EH (cell line): ENCODE measurements at places on chromosomes 16 and 17.

DNA sequence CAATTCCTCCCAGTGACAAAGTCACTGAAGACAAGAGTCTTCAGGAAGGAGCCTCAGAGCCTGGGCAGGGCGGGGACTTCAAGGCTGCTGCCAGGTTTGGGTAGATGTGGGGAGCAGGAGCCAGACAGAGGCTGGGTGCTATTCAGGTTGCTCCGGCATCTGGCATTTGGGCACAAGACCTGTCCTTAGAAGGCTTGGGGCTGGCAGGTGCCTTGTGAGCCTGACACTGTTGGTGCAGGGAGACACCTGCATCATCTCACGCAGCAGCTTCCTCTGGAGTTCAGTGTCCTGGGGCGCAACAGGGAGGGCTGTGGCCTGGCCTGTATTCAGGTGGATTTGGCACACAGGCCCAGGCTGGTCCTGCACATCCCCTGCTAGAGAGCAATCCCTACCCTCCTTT is 65.0 kb downstream of the MPRIP start:
- no peak for DNase-seq

GRCh38 chr16:17101646-17102045 is 369.1 kb downstream of the XYLT1 start:
- peak; percentile 22 for DNase-seq

DNA sequence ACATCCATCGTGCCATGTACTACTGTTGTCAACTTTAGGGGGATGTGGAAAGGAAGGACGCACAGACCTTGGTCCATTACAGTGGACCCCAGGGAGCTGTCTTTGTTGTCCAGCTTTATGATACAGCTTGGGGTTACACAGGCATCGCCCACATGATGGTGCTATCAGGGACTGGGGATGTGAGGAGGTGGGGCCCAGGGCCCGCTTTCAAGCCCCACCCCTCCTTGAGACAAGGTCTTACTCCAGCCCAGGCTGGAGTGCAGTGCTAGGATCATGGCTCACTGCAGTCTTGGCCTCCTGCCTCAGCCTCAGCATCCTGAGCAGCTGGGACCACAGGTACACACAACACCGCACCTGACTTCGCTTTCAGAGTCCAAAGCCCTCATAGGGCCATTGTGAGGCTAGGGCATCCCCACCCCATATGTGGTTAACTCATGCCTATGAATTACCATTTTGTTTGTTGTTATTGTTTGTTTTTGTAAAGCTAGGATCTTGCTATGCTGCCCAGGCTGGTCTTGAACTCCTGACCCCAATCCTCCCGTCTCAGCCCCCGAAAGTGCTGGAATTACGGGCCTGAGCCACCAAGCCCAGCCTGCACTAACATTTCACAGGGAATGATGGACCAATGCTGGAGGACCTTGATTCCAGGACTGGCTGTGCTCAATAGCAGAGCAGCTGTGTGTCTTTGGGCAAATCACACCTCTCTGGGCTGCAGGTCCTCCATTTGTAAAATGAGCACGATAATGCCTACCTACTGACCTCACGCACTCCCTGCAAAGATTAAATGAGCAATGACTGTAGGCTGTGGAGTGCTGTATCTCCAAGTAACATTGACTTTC is 17.2 kb downstream of the ST3GAL2 start:
- no peak for DNase-seq

DNA sequence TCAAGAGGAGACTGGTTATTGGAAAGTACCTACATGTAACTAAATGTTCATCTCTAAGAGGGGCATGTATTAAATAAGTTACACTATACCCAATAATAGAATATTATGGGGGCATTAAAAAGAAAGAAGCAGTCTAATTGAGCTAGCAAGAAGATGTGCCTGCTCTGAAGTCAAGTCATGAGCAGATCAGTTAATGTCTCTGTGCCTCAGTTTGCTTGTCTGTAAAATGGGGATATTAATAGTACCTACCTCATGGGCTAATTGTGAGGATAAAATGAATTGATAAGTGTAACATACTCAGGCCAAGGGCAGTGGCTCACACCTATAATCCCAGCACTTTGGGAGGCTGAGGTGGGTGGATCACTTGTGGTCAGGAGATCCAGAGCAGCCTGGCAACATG is 3.0 kb downstream of the CNGB1 start:
- no peak for DNase-seq

- no peak for DNase-seq
Measured at GRCh38 chr16:82386761-82387160, 216.7 kb upstream of the MPHOSPH6 start.

DNA sequence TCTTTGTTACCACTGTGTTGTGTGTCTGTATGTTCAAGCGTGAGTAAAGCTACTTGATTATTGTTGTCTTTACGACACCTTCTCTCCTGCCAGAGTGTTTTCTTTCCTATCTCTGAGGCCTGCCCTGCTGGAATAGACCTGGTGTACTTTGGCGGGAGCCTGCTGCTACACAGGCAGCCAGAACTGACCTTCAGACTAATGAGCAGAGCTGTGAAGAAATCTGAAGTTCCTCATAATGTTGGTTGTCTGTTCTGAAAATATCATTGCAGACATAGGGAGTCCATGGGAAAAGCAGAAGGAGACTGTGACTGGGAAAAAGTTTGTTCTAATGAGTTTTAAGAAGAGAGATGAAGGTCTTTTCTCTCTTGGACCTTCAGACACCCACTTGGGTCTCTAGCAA is 9.8 kb downstream of the RHOT1 start:
- no peak for DNase-seq

- DNase-seq, result no peak
Measured at GRCh38 chr16:27764427-27764826, 214.5 kb downstream of the KATNIP start.

DNA sequence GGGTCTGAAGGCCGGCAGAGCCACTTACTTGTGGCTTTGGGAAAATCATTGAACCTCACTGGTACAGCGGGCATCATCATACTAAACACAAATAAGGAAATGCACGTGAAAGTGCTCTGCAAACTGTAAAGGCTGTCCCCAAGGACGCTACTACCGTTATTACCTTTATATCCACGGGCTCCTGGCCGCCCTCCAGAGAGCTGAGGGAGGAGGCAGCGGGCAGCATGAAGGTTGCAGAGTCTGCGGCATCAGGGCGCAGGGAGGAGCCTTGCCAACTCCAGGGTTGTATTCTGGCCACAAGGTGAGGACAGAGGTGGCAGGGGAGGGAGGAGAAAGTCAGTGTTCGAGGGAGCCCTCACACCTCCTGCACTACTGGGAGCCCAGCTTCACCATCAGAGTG is 68.3 kb upstream of the GCSH start:
- DNase-seq, result no peak

GRCh38 chr16:3497771-3498170 is 2.5 kb upstream of the C16orf90 start:
- no peak for DNase-seq

DNA sequence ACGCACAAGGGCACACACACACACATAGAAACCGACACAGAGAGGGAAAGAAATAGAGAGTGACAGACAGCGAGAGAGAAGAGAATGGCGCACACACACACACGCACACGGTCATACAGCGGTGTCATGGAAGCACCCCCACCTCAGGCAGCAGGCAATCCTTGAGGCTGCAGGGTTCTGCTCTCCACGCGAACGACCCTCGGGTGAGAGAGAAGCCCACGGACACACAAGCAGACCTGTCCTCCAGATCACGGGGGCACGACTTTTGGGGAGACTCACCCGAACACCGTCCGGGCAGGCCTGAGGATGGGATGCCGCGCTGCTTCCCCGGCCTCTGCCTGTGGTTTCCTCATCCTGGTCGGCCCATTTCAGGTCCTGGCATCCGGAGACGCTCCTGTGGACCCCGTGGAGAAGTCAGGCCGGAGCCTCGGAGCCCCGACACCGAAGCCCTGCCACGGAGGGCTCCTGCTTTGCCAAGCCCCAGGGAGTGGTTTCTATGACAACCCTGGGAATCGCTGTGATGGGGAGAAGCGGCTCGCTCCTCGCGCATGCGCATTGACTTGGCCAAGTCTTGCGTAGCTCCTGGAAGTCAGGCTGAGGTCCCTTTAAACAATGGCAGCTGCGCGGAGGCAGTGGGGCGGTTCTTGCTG is 118.2 kb upstream of the KCNJ18 start:
- DNase-seq, result peak; percentile 89

DNA sequence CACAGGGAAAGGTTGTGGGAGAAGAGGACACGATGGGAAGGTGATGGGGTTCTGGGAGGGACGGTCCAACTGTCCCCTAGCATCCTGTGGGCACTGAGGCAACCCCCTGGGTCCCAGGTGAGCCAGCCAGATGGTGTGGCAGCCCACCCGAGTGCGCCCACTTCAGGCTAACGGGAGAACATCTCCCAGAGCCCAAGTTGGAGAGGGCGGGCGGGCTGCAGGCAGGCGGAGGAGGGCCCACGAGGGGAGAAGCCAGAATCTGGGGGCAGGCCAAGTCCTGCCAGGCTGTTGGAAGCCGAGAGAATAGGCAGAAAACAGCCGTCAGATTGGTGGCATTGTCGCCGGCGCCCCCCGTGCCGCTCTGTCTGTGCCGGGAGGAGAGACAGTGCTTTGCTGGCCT is 13.8 kb upstream of the ABCC3 start:
- no peak for DNase-seq

- no peak for DNase-seq
Measured at GRCh38 chr17:54979657-54980056, 11.1 kb downstream of the STXBP4 start.

- DNase-seq, result no peak
Measured at GRCh38 chr16:56931271-56931891, 561 bp upstream of the HERPUD1 start.

- no peak for DNase-seq
Measured at GRCh38 chr17:17060001-17060922, 18.0 kb downstream of the MPRIP start.

- peak; percentile 81 for DNase-seq
Measured at GRCh38 chr16:57462209-57462977, at the start of gene POLR2C. POLR2C (plus strand) TSS chr16:57462679; CDS start chr16:57462725, 46 bp downstream.

- DNase-seq, result peak; percentile 11
Measured at GRCh38 chr17:58611331-58611730, 80.5 kb downstream of the TEX14 start.

DNA sequence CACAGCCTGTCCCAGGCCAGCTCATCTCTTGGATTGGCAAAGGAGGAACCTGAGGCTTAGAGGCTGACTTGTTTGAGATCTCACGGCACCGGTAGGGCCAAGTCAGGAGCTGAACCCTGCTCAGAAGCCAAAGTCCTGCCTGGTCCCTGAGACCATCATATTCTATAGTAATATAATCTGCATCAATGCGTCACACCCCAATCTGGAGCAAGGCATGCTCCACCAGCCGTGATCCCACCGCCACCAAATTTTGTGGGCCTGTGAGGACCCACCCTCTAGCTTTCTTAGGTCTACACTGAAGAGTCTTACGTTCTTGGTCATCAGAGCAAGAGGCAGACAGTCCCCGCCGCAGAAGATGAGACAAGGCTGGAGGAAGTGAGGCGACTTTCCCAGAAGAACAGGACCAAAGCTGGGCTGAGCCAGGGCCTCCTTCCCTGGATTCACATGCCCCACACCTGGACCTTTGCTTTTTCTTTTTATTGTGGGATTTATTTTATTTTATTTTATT is 2.7 kb downstream of the SULT1A1 start:
- DNase-seq, result no peak

DNA sequence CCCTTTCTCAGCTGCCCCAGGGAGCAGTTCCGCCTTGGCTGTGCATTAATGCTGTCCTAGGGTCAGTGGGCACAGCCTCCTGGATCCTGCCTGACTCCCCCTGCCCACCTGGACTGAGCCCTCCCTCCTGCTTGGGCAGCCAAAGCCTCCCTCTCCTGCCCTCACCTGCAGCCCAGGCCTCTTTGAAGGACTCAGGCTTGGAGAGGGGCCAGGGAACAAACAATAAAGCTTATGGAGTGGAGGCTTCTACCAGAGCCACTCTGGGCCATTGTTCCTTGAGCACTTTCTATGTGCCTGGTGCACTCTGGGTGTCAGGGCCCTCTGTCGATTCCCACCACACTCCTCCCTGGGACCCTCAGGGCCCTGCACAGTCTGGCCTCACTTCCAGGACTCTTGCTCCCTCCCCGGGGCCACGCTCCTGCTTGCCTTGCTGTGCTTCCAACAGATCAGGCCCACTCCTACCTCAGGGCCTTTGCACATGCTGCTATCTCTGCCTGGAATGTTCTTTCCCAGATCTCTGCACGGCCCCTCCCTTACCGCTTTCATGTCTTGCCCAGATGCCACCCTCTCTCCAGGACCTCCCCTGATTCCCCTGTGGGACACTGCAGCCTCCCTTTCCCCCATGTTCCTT is 5.0 kb downstream of the KCNJ12 start:
- no peak for DNase-seq

DNA sequence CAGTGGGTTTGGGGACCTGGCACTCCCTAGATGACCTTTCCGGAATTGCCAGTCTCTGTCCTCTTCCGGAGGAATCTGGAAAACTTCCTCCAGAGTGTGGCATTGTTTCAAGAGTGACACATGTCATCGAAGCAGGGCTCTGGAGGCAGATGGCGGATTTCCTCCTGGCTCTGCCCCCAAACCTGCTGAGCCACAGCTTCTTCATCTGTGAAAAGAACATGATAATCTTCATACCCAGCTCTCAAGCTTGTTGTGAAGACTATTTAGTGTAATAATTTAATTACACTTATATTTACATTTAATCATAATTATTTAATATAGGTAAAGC is 19.7 kb upstream of the TEX2 start:
- no peak for DNase-seq

DNA sequence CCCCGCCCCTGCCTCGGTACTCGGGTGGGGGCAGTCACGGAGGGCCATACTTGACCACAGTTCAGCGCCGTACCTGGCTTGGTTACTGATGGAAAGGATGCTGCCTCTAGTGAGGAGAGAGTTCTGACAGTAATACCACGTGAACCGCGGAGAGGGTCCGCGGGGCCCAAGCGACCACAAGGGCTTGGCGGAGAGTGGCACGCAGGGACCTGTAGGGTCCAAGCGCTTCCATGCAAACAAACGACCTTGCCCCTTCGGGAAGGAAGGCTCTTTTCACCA is 9.2 kb downstream of the KDM6B start:
- peak; percentile 20 for DNase-seq

GRCh38 chr16:27113341-27113841 is 46.7 kb downstream of the C16orf82 start:
- DNase-seq, result no peak

GRCh38 chr17:50668025-50668837 is 33.5 kb downstream of the ABCC3 start:
- DNase-seq, result peak; percentile 75

DNA sequence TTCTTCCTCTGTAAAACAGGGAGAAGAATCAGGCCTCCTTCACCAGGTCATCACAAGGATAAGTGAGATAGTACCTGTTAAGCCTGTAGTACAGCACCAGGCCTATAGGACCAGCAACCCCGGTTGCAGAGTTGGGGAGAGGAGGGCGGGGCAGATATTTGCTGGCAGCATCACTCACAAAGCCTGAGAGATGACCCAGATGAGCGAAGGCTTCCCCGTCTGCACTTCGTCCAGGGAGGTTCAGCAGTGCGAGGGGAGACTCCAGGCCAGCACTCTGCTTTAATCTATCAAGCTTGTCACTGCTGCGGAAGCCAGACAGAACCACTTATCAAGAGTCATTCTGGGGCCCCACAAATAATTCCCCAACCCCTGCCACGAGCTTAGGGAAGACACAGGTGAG is 15.8 kb upstream of the RBBP6 start:
- no peak for DNase-seq
